ENCODE measurements at places on chromosomes 16 and 17.

DNA sequence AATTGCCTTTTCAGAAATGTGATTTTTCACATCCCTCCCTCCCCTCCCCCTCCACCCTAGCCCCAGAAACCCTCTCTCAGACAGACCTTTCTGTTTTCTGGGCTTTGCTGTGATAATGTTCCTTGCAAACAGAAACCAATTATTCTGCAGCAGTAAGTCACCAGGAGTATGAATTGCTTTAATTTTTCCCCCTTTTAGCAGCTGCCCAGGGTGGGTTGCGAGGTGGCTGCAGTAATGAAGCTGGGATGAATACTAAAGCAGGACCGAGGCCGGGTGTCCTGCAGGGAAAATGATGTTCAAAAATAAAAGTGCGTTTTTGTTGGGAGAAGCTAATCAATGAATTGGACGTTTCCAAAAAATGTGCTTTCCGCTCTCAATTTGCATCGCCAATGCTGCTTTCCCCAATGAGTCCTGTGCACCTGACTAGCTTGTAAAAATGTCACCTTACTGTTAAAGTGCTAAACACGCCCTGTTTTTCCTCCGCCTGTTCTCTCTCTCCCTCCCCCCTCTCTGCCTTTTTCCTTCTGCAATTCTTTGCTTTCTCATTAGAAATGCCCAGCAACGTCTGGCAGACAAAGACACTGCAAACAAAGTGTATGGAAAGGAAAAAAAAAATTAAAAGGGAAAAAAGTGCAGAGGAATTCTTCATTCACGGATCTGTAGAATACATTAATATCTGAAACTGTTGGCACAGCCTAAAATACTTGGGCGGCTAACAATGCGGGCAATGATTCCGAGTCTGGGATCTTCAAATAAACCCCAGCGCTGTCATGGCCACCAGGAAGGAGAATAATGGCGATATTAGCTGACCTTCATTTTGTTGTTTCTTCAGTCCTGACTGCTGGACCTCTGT, 244.1 kb downstream of the STX8 start:
- DNase-seq: no peak

GRCh38 chr16:17512636-17513220, 42.0 kb upstream of the XYLT1 start:
- DNase-seq: no peak

DNA sequence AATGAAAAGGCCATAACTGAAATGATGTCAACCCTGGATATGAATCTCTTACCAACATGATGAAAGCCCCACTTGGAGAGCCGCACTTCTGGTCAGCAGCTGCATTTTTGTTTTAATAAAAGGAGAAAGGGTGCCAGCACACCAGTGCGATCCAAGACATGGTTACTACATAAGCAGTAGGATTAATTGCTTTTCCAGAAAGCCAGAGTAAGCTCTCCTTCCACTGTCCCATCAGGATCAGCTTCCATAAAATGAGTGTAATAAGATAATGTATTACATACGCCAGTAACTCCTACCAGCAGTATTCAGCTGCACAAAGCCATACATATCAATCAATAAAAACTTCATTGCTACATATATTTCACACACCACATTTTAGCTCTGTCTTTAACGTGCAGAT, 26.3 kb upstream of the NACA2 start:
- no peak for DNase-seq

- no peak for DNase-seq
Observed at GRCh38 chr16:10033556-10033955, 148.7 kb downstream of the GRIN2A start.

DNA sequence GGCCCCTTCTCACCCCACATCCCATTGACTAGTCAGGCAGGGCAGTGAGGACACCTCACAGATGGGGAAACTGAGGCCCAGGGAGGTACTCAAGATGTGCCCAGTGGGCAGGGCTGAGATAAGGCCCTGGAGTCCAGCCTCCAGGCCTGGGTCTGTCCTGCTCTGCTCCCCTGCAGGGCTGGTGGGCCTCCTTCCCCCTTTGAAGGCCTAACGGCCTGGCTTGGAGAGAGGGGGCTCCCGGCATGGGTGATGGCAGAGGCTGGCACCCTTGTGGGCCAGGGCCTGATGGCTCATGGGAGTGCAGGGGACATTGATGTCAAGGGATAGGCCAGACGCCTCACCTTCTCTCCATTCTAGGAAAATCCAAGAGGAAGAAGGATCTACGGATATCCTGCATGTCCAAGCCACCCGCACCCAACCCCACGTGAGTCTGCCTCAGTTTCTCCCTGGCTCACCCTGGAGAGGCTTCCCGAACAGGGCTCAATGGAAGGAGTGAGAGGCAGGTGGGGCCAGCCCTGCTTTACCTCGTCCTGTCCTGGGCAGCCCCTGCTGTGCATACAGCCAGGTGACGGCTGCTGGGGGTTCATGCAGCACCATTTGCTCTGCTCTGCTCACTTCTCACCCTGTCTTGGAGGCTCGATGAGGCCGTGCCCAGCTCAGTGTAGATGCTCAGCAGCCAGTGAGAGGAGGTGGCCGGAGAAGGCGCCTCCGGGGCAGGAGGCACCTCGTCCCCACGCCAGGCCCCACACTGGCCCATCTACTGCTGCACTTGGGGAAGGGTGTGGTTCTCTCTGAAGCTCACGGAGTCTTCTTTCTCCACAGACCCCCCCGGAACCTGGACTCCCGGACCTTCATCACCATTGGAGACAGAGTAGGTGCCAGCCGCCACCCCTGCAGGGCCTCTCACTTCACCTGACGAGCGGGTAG, 13.8 kb downstream of the MAP2K3 start:
- no peak for DNase-seq

DNA sequence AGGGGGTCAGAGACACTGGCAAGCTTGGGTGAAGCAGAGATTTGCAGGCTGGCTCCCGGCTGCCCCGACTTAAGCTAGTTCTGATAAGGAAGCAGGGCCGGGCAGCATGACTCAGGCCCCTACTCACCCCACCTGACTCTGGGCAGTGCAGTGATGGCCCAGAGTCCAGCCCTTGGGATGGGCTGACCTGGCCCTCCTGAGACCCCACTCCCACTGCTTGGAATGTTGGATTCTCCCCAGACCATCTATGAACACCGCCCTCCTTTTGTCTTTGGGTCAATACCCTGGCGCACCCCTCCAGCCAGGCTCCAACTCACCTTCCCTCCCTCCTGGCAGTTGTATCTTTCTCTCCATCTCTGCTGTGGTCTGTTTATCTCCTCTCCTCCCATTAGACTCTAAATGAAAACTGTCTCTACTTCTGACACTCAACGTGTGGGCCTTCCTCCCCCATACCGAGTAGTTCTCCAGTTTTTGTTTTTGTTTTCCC, 21.0 kb downstream of the LGALS3BP start:
- DNase-seq: no peak

DNA sequence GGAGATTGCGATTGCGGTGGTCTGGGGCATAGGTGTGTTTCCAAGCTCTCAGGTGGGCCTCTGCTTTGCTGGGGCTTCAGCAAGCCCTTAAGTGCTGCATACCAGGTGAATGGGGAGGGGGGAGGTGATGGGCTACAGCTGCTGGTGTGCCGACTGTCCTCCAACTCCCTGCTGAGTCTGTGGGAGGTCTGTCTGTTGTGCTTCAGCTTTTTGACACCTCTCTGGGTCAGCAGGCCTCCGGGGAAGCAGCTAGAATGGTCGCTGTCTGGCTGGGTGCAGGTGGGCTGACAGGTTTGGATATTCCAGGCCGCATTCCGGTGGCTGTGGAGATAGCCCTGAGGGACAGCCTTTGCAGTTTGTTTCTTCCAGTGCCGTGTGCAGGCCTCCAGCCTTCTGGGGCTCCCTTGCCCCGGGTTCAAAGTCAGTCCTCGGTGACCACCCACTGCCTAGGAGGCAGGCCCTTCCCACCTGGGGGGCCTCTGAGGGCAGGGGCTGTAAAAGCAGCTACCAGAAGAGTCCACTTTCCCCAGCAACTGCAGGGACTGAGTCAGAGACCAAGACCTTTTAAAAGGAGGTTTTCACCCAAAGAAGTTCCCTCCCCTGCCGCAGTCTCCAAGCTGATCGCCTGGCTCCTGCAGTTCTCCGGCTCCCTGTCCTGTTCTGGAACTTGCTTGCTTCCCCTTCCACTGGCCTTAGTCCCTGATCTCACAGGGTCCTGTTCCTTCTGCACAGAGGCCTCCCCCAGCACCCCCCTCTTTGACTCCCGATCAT, 2.0 kb upstream of the TTYH2 start:
- peak; percentile 37 for DNase-seq

DNA sequence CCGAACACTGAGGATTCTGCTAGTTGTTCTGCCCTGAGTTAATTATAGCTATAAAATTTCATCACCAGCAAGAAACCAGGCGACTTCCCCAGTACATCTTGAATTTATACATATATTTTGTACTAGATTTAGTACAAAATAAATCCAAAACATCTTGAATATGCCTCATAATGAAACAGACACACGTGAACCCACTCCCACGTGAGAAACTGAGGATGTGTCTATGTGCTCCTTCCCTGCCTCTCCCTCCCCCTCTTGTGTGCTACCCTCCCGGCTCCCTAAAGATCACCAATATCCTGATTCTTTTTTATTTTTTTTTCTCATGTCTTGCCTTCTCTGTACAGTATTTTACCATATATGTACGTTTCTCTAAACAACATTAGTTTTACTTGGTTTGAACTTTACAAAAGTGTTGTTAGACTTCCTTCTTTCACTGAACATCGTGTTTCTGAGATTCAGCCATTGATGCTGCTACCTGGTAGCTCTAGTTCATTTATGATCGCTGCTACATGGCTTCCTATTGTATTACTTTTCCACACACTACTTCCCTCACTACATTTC, 1.1 kb upstream of the LCMT1 start:
- DNase-seq: no peak

DNA sequence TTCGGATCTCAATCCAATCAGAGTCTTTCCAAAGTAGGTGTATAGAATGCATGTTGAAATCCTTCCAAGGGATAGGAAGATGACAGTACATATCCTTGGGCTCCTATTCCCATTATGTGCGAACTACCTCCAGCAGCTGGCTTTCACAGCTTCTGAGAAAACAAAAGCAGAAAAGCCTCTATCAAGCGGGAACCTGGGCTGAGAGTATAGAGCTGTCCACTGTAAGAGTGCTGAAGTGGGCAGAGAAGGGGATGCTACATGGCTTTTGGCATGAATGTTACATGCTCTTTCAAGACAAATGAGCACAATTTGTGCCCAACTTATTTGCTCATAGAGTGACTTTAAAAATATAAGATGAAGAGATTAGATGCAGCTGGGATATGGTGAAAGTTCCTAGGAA, 993.5 kb downstream of the CDH8 start:
- DNase-seq: no peak

DNA sequence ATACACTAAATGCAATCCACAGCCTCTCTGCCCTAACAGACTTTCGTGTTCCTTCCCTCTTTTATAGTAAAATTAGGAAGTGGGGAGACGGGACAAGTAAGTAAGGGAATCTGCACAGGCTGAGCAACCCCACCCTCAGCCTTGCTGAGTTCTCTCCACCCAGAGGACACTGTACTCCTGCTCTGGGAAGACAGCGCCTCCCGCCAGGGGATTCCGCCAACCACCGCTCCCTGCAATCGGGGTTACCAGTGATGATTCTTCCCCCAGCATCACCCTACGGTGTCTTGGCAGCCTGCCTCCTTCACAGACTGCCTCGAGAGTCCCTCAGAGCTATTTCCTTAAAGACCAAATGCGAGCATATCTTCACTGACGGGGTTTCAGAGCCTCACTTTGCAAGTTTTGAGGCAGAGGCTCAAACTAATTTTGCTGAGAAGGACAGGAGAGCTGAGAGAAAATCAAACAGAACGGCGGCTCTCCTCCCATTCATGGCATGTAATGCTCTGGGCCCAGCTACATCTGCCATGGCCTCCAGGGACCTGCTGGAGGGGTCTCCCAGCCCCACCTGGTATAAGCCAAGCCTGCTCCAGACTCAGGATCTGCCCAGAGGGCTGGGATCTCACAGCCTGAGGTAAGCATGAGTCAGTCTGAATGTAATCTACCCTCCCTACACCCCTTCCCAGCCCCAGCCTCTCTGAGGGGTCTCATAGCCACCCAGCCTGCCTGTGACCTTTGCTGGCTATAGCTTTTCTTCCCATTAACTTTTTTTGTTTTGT, 22.7 kb upstream of the ASGR2 start:
- peak; percentile 65 for DNase-seq

GRCh38 chr17:37123941-37124820, 175.4 kb downstream of the AATF start:
- DNase-seq: no peak

DNA sequence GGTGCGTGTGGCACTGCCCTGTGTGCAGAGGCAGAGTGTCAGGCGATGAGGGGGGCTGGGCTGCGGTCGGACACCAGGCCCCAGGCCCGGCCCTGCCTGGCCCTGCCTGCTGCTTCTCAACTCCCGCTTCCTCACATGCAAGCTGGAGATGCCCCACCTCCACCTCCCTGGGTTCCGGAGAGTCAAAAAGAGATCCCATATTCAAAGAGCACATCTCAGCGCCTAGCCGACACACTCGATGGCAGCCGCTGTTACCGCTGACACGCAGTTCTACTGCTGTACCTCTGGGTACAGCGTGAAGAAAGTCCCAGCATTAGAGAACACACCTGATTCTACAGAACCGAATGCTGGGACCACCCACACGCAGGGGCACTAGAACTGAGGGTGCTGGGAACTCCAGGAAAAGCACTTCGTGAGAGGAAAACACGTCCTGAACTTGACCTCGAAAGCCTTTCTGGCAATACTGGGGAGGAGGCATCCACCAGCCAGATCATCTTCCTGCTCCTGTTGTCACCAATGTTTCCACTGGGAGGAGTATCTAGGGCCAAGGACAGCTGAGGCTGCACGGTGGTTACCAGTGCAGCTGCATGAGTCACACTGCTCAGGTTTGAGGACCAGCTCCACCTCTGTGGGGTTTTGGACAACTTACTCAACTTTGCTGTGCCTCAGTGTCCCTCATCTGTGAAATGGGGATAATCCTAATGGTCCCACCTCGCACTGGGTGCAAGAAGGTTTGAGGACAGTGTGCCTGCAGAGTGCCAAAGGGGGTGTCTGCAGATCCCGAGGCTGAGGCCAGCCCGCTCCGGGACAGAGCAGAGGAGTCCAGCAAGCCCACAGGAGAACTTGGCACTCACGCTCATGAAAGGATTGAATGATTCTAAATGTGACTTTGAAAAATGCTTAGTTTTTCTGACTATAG, 100.4 kb upstream of the DNAH17 start:
- no peak for DNase-seq

DNA sequence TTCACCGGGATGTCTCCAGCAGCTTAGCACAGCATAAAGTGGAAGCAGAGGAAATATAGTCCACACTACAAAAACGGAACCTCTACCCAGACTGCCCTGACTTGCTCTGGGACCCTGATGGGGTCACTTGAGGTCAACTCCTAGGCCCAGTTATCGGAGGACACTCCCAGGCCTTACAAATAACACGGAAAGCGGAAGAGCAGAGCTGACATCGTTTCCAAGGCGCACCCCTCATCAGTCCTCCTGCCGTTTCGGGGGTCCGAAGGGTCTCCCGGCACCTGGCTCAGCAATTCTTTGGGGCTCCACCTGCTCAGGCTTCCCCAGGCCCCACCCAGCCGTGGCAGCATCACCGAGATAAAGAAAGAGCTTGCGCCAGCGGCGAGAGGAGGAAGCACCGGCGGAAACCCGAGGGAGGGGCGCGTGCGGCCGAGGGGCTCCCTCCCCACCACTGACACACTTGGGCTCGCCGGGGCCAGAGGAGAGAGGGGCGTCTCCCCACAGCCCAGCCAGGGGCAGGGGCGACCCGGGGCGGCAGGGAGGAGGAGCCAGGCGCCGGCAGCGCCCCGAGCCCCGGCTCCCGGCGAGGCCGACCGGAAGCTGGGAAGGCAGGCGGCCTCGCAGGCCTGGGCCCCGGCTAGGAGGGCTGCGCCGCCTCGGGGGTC, 727 bp downstream of the CORO7 start:
- peak; percentile 72 for DNase-seq

- no peak for DNase-seq
Observed at GRCh38 chr16:29154676-29155121, 169.8 kb downstream of the LAT start.

- peak; percentile 71 for DNase-seq
Observed at GRCh38 chr16:30523768-30524574, 2.4 kb downstream of the ZNF768 start.
